ENCODE measurements at places on chromosomes 11 and 22. TPM values are rescaled to one million over a fixed set of nuclear protein-coding genes. Genes with fewer than 3 reads are reported as not detected.

DNA sequence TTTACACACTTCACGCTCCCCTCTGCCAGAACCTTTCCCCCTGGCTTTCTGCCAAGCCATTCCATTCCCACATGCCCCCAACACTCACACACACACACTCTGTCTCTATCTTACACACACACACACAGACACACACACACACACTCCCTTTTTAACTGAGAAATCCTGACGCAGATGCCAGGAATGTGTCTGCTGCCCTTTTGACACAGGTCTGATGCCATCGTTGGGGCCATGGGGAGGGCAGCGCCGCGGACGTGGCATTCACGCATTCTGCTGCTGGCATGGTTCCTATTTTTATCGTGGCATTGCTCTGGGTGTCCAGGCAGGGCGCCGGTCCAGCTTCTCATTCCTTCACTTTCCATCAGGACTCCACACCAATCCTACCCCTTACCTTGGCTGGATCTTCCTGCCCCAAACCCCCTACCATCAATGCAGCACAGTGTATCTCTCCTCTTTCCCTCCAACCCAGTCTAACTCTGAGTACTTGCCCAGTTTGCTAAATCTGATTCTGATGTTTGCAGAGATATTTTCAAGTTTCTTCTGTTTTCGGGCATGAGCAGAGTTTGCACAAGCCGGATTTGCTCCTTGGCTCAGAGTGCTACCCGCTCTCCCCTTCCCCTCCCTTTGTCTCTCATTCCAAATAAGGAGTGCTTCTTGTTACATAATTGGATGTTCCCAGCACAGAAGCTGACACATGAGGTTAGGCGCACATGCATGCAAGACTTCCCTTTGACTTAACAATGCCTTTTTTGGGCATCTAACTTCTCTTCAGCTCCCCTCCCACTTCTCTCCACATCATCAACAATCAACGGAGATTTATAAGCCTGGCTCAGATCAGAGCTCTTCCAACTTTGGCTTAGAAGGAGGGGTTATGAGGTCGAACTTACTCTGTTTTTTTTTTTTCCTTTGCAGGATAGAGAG is 18.8 kb downstream of the SNX19 start:
- DNase-seq = peak; percentile 56

The MPZL2 gene
- not detected for total RNA-seq

GRCh38 chr11:44327730-44328129 is 17.8 kb upstream of the ALX4 start:
- DNase-seq = no peak

The OR4A16 gene
- not detected for total RNA-seq

DNA sequence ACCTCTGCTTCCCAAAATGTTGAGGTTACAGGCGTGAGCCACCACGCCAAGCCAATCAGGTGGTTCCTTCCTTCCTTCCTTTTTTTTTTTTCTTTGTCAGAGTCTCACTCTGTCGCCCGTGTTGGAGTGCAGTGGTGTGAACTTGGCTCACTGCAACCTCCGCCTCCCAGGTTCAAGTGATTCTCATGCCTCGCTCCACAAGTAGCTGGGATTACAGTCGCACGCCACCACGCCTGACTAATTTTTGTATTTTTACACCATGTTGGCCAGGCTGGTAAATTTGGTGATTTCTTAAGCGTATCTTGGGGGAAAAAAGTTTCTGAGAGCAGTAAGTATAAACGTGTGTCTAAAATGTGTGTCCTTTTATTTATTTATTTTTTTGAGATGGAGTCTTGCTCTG is 18.2 kb upstream of the SPINDOC start:
- DNase-seq = no peak

DNA sequence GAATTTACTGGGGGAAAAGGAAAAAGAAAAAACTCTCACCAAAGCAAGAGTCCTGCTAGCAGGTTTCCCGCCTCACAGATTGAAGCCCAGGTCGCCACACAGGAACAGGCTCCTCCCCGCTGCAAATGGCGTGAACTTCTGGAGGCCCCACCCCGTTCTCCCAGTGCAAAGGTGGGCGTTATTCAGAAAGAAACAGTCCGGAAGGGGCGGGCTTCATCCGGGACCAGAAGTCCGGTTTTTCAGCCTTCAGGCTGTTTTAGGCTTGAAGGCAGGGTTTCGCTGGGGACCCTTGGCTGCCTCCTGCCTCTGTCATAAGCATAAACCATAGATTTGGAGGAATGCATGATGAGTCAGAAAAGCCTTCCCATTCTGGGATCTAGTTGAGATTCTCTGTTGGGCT is 148.3 kb upstream of the POU2AF2 start:
- peak; percentile 29 for DNase-seq

The OR52I1 gene
- total RNA-seq = not detected

The OR10W1 gene
- total RNA-seq = not detected

DNA sequence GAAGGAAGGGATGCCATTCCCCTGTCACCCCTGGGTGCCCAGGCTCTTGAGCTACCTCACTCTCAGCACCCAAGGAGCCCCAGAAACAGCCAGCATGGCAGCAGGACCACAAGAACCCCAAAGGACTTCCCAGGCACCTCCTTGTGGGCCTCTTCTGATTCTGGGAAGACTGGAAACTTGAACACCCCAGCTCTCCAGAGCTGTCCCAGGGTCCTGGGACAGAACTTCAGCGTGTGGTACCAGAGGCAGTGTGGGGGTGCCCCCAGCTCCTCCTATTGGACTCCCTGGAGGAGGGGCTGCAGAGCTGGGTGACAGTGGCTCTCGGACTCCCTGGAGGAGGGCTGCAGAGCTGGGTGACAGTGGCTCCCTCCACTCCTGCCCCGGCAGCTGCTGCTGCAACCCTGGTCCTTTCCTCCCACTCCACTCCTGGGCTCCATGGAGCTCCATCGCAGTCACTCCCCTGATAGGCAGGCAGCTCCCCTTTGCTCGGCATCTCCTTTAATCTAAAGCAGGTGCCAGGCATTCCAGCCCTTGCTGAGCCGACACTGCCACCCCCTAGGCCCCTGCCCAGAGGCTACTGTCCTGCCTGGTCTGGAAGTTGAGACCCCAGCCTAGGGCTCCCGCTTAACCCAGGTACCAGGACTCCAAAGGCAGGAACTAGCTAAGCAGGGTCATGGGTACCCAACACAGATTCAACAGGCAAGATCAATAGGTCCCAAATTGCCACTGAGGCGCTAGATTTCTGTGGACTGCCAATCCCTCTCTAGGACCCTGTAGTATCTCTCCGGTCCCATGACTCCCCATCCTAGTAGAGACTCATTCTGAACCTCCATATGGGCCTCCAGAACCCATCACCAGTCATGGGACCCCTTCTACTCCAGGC is 2.7 kb downstream of the BCL9L start:
- no peak for DNase-seq

GRCh38 chr11:60924110-60924905 is at the start of gene TMEM132A:
Gene TMEM132A (plus strand): TSS chr11:60924460. CDS start chr11:60924634, 174 bp downstream.
- DNase-seq = peak; percentile 57

GRCh38 chr11:35223371-35223796 is 84.4 kb downstream of the CD44 start:
- DNase-seq = no peak

The SCYL1 gene
- 65.6 TPM for total RNA-seq

DNA sequence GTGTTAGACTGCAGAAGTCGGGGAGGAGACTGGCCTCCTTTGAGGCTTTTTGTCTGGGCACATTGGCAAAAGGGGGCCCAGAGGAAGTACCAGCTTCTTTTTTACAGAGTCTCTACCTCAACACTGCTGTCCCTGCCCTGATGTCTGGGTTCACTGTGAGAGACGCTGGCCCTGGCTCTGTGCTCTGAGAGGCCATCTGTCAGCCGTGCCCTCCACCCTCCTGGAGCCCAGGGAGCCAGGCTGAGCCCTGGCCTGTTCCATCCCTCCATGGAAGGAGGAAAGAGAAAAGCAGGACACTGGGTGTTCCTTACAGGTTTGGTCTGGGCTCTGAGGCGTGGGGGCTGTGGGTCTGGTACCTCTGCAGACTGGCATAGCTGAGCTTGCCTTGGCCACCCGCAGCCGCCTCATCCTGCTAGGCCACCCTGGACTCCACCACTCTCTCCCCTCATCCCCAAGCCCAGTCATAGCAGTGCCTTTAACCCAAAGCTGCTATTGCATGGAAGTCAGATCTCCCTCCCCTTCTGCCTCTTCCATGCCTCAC is 105.5 kb upstream of the PARVA start:
- no peak for DNase-seq

- DNase-seq = peak; percentile 80
These were observed 889.4 kb upstream of the TENM4 start for GRCh38 chr11:80330264-80330663.

DNA sequence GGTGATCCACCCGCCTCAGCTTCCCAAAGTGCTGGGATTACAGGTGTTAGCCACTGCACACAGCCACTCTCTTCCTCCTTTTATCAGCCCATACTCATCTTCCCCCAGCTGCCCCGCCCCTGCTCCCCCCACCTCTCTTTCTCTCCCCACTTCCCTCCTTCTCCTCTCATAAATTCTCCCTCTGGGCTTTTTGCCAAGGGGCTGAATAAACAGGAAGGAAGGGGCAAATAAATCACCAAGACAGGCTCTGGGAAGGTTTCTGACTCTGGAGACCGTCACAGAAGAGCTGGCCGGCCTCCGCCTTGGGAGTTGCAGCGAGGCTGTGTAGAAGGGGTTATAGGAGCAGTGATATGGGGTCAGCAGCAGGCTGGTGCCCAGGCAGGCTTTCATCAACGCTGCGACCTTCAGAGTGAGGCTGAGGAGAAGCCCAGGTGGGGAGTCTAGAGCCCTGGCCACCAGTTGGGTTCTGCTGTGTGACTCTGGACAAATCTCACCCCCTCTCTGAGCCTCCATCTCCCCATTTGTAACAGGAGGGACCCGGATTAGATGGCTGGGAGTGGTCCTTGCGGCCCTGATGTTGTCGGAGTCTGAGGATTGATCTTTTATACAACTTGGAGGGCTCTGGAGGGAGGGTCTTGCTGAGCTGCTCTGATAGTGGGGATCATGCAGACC is 62.6 kb upstream of the RASD2 start:
- DNase-seq = peak; percentile 89

GRCh38 chr22:17213976-17214375 is 5.3 kb downstream of the ADA2 start:
- DNase-seq = peak; percentile 4

- no peak for DNase-seq
These were observed 50.9 kb upstream of the NFRKB start for GRCh38 chr11:129946256-129946655.

The LRRC74B gene
- total RNA-seq = not detected

- no peak for DNase-seq
These were observed 7.4 kb downstream of the ZFTA start for GRCh38 chr11:63761188-63761587.

The FXYD6 gene
- 2.1 TPM for total RNA-seq

- peak; percentile 90 for DNase-seq
These were observed 1.4 kb downstream of the PLXNB2 start for GRCh38 chr22:50305923-50306566.

DNA sequence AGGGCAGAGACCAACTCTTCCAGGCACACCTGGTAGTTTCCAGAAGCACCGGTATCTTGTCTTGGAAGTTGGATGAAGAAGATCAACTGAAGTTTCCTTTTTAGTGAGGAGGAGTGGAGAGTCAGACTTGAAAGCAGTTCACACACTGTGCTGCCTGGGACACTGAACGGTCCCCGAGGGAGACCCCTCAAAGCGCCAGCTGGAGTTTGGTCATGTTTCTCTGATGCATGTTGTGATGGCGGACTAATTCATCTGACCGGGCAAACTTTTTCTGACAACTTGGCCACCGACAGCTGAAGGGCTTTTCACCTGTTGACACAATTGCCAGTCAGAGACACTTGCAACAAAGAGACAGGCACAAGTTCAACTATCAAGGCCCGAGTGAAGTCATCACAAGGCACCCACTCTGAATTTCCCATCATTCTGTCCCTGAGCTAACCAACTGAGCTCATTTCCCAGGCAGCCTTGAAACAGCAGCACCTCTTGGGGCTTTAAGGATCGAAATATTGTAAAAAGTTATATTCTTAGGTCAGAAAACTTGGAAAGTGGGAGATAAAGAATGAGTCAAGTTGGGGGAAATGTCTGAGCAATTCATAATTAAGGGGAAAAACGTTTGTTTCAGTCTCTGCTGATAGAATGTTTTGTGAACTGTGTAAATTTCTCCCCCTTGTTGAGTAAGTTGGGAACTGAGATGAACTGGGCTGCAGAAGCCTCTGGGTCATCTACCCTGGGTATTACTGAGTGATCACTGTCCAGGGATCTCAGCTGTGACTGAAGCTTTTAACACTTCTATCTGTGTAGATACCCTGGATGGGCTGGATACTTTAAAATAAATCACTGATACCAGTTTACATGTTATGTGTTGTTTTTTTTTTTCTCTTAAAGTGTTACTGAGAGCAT is 46.2 kb downstream of the WT1 start:
- no peak for DNase-seq

- DNase-seq = no peak
These were observed 23.3 kb upstream of the MMP7 start for GRCh38 chr11:102553835-102554282.

DNA sequence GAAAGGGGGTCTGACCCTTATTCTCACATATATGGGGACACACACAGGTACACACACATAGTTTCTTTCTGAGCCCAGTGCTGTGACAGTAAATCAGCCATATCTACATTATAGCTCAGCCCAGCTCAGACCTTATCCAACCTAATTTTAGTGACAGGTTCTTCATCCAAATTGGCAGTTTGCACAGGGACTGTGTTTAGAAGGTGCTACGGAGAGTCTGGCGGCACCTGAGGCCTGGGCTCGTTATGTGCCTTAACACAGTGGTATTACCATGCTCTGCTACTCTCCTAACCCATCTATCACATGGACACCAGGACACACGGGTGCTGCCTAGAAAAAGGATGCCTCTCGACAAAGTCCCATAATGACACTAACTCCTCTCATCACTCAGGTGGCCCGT is 109.3 kb downstream of the GALNT18 start:
- no peak for DNase-seq

The KRTAP5-7 gene
- total RNA-seq = not detected

DNA sequence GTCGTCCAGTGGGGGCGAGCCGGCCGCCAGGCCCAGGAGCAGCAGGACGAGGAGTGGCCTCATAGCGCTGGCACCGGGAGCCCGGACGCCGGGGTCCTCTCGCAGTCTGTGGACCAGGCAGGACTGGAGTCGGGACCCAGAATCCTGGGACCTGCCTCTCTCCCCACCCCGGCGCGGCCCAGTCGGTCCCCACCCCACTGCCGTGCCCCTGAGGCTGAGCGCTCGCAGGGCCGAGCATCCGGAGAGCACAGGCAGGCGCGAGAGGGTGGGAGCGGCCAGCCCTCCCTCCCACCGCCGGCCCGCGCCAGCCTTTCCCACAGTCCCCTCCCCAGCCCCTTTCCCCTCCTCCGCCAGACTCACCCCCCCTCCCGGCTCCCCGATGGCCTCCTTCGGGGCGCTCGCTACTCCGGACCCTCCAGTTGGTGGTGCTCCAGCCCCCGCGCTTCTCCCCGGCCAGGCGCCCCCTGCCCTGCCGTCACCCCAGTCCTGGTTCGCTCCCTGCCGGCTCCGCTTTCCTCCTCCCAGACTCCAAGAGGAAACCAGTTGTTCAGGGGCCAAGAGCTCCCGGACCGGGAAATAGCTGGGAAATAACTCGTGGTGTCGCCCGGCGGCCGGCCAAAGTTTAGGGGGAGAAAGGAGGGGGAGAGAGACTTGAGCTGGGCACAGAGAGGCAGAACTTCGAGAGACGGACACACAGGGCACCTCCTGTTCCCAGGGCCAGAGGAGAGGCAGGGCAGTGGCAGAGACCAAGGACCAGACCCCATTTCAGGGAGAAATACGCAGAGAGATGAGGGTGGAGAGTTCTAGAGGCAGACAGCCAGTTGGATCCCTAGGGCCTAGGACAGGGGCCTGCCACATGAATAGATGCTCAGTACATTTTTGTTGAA is at the start of gene C1QTNF5:
C1QTNF5 (minus strand) TSS at position 549 of the 887 bp plus-strand sequence; CDS start at position 63, 486 bp downstream.
- no peak for DNase-seq
